ENCODE measurements at places on chromosomes 7 and 10.

- DNase-seq: no peak
Measured at GRCh38 chr7:132440151-132440550, 136.1 kb downstream of the PLXNA4 start.

GRCh38 chr7:81627536-81628287 lies 142.1 kb downstream of the HGF start:
- DNase-seq: no peak

DNA sequence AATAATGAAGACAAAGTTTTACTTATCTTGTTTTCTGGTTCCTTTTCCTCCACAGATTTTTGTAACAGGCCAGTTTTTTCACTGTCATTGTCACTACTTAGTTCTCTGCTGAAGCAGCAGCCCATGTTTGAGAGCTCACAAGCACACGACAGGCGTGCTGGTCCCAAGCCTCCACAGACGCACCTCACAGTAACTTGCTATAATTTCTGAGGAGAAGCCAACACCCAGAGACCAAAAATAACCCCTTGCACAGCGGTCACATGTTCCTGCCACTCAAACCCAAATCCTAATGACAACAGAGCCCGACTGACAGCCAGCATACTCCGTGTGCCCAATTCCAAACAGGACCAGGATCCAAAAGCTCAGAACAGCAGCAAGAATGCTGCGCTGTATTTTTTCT lies 58.5 kb downstream of the LARP4B start:
- no peak for DNase-seq

DNA sequence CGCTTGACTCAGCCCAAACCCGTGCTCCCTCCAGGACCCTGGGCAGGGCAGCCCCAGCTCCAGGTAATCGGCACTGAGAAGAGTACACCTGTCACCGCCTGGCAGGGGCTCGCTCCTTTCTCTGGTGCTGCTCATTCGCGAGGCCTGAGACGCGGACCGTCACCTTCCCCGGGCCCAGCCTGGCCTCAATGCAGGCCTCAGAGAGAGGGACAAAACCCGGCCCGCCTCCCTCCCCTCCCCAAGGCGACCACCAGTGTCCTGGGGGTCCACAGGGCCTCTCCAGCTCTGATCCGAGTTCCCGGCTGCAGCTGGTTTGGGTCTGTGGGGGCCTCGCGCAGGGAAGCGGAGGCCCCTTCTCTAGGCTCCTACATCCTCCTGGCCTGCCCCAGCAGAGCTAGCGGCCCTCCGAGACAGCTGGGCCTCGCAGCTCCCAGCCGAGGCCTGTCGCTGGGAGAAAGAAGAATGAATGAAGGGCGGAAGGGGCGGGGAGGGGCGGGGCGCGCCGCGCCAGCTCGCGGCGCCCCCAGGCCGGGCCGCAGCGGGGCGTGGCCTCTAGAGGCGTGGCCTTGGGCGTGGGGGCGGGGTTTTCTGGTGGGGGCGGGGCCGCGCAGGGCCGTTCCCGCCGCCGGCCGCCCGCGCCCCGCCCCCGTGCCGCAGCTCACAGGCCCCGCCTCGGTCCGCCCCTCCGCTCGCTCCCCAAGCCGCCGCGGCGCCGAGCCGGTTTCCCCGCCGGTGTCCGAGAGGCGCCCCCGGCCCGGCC lies at the start of gene LIMK1:
TSS of gene LIMK1 (plus strand) at position 688 of the 760 bp plus-strand sequence. CDS start 187 bp downstream, outside the sequence.
- peak; percentile 95 for DNase-seq

- DNase-seq: no peak
Measured at GRCh38 chr7:146720195-146720594, 603.6 kb downstream of the CNTNAP2 start.

GRCh38 chr7:140674899-140675701 lies 2.4 kb downstream of the ADCK2 start:
- peak; percentile 40 for DNase-seq

- DNase-seq: no peak
Measured at GRCh38 chr7:25675789-25676474, 447.6 kb upstream of the NPVF start.

DNA sequence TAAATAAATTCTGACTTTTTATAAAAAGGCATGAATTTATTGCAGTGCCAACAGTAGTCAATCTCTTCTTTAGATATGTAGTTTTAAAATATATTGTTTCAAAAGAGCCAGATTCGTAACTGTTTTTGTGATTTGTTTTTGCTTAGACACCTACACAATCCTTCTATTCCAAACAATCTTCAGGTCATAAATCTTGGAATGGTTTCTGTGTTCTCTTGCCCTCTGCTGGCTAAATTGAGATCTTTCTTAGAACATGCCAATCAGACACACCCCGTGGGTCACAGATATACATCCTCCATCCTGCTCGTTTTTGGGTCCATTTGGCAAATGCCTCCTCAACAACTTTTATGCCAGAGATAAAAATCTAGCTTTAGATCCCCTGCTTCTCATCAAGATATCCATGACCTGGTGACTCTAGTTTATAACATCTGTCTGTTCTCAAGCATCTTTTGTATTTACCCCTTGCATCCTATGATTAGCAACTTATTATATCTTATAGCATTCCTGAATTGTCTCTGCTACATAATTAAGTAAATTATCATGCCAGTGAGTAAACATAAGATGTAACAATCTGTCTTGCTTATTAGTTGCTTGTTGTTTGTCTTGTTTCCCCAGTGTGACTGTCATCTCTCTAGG lies 35.3 kb upstream of the IFRD1 start:
- DNase-seq: peak; percentile 35

DNA sequence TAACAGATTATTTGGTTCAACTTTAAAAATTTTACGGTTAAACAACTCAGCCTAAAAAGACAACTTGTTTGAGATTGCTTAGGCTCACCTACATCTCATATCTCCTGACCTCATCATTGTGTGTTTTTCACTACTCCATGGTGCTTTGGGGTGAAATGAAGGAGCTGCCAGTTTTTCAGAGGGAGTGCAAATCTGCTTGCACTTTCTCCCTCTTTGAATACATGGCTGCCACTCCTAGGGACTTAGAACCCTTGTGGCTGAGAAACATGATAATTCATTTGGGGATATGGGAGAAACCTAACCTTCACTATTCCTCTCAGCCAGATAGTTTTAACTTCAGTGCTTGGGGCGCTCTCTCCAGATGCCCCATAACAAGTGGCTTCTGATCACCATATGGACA lies 2.7 kb downstream of the CCSER2 start:
- DNase-seq: no peak

GRCh38 chr10:132667342-132668047 lies 118.5 kb downstream of the NKX6-2 start:
- no peak for DNase-seq

- DNase-seq: no peak
Measured at GRCh38 chr10:9992661-9993060, 1025.0 kb upstream of the CELF2 start.

DNA sequence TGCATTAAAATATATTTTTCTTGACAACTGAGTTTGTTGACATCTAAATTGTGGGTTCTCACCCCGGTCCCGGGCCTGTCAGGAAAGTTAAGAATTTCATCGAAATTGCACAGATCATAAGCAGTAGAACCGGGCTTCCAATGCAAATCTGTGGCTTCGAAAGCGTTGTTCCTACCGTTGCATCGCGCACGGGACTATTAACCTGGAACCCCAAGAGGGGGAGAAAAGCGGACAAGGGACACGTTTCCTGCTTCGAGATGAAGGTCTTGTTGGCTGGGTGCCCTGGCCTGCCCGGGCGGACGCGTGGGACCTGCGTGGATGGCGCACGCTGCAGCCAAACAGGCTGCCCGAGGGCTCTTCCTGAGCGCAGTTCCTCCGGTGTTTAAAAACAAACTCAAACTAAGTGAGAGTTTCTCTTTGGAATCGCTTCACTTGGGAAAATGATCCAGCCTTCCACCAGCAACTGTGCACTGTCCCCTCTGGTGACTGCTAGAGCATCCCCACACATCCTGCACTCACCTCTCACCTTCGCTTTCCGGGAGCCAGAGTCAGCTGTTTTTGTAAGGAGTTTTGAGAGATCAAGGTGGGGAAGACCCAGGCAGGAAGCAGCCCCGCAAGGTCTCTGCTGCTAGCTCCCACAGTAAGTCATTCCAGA lies 5.1 kb upstream of the TBX20 start:
- no peak for DNase-seq

DNA sequence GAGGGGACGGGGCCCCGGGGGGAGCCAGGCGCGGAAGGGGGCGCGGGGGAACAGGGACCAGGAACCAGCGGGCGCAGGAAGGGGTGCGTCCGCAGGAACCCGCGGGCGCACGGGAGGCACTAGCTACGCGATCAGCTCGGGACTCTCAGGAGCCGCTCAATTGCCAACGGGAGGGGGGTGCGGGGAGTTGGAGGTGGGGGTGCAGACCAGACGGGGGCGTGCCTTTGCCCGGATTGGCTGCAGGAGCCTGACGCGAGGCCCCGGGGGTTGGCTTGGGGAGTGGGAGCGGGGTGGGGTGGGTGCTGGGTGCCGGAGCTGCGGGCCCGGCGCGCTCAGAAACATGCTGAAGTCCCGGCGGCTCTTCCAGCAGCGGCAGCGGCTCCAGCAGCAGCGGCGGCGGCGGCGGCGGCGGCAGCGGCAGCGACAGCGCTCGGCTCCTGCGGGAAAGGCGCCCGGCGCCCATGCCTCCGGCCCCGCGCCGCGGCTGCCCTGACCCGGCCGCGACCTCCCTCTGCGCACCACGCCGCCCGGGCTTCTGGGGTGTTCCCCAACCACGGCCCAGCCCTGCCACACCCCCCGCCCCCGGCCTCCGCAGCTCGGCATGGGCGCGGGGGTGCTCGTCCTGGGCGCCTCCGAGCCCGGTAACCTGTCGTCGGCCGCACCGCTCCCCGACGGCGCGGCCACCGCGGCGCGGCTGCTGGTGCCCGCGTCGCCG lies at the start of gene ADRB1:
TSS of gene ADRB1 (plus strand) at position 335 of the 715 bp plus-strand sequence. CDS start at position 602, 267 bp downstream.
- DNase-seq: no peak

DNA sequence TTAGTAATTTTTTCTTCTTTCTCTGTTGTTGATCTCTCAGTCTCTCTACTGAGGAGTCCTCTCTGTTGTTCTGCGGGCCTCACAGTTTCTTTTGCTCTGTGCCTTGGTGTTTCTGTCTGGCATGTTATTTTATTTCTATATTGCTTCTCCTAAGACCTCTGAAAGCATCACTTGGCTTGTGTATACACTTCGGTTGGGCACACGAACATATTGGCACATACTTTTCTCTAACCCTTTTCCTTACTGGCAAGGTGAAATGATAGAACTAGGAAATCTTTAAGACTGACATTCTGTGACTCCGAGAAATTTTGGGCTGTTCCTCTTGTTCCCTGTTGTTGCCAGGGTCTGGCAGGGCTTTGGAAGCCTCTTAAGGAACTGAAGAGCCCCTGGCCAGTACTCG lies 148.9 kb downstream of the CELF2 start:
- DNase-seq: no peak

DNA sequence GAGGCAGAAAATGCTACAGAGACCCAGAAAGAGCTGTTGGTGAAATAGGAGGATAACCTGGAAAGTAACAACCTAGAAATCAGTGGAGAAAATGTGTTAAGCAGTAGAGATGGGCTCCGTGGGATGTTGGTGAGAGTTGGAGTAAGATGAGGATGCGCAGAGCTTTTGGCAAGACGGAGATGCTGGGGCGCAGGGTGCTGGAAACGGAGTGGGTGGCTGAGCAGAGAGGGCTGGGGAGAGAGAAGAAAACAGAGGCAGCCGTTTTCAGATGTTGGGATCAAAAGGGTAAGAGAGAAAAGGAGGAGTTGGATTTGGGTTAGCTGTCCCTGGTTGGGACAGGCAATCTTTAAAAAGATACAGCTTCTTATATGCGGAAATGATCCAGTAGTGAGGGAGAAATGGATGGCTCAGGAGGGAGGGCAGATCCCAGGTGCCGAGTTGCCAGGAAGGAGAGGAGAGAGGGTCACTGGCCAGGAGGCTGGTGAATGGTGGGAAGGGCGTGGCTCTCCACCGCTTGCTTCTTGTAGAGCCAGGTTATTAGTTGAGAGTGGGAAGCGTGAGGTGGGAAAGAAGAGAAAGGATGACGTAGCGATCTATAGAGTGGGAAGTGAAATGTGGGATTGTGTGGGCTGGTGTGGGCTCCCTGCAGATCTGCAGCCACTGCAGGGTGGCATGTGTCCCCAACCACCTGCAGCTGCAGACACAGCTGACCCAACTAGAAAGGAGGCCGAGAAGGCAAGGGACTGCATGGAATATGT lies 182.2 kb upstream of the SVIL start:
- DNase-seq: no peak

GRCh38 chr7:38541440-38541839 lies 89.7 kb downstream of the AMPH start:
- no peak for DNase-seq

DNA sequence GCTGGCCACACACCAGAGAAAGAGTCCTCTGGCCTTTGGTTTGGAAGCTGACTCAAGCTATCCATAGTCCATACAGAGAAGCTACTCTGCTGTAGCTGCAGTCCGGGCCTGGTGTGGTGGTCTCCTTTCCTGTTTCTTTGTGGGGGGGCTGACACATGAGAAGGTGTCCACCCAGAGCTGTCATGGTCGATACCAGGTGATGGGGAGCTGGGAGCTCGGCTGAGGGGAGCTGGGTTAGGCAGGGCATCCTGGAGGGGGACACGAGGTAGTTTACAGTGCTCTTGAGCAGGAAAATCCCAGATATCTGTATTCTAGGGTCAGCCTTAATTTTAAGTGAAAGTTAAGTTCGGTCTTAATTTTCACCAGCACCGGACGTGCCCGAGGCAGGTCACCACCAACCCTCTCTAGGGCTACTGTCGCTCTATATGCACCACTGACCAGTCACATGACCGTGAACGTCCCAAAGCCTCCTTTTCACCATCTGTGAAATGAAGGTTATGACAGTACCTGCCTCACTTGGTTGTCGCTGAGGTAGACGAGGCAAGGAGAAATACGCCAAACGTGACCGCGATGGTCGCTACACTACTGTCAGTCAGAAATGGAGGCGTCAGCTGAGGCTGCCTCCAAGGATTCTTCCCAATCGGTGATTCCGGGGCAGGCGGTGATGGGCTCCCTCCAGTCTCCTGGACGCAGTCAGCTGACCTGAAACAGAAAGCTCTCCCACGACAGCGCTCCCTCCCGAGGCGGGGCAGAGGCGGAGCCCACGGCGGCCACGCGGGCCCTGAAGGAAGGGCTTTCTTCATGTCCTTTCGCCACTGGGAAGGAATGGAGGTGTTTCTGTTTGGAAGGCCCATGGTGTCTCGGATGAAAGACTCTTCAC lies 69.4 kb upstream of the SHH start:
- no peak for DNase-seq

- DNase-seq: no peak
Measured at GRCh38 chr7:147296986-147297385, 1180.4 kb downstream of the CNTNAP2 start.

DNA sequence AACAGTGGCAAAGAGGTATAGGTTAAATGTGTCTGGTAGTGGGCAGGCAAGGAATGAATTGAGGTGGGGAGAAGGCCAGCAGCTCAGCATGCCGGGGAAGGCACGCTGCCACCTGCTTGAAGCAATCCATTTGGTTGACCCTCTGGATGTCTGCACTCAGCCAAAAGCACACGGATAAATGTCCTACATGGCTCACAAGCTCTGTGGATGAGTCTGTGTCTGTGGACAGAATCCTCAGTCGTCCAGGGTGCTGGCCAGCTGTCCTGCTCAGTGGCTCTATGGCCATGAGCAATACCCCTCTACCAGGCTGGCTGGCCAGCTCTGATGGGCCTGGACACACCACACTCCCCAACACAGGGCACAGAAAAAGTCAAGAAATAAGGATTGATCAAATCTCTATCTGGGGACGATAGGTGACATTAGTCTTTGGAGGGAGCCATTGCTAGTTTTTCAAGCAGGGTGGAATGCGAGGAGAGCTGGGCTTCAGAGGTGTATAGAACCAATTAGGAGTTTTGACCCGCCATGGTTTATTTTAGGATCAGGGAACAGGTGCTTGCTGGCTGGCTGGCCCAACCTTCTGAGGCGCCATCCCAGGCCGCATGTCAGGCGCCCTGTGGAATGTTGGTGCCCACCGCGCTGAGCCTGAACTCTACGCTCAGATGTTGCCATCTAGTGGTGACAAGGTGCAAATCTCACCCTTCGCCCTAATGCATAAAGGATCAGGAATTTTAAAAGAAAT lies 493.4 kb downstream of the TNS3 start:
- DNase-seq: peak; percentile 86

Data from urothelium cell line (cell line).